Nephron progenitor cell (in vitro differentiated cells): ENCODE measurements at places on chromosomes 7 and 10.

DNA sequence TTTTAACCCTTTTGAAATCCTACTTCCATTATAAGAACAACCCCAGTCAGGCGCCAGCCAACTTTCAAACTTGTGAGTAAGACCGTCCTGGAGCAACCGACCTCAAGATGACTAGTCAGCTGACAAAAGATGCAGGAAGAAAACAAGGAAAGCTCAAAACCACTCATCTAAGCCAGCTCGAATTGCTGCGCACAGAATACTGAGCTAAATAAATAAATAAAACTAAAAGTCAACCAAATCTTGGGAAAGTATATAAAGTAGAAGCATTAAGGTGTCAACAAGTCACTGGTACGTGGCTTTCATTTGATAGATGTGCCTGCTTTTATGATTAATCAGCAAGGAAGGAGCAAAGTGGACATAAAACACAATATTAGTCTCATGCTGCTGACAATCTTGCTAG lies 1269.8 kb downstream of the XPNPEP1 start:
- DNase-seq, result no peak

DNA sequence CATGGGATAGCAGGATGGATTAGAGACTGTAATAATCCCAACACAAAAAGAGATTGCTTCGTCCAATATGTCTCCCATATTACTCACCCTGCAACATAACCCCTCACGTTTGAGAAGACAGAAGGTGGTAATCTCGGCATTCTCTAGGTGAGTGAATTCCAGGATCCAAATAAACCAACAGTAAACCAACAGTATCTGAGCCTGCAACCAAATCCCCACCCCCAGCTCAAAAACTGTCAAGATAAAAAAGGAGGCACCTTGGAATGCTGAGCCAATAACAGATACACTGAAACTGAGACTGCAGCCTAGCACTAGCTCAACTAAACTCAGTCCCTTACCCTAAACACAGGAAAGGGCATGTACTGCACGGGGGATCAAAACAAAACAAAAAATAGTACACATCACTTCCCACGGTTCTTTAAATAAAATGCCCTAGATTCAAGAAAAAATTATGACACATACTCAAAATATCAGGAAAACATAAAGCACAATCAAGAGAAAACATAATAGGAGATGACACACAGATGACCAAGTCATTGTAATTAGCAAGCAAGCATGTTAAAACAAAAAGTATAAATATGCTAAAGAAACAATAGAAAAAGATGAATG lies 28.0 kb downstream of the IPMK start:
- DNase-seq, result no peak

GRCh38 chr7:148664324-148664723 lies 34.4 kb upstream of the CUL1 start:
- DNase-seq, result no peak

GRCh38 chr10:44994752-44995530 lies 5.8 kb upstream of the ZNF22 start:
- no peak for DNase-seq

DNA sequence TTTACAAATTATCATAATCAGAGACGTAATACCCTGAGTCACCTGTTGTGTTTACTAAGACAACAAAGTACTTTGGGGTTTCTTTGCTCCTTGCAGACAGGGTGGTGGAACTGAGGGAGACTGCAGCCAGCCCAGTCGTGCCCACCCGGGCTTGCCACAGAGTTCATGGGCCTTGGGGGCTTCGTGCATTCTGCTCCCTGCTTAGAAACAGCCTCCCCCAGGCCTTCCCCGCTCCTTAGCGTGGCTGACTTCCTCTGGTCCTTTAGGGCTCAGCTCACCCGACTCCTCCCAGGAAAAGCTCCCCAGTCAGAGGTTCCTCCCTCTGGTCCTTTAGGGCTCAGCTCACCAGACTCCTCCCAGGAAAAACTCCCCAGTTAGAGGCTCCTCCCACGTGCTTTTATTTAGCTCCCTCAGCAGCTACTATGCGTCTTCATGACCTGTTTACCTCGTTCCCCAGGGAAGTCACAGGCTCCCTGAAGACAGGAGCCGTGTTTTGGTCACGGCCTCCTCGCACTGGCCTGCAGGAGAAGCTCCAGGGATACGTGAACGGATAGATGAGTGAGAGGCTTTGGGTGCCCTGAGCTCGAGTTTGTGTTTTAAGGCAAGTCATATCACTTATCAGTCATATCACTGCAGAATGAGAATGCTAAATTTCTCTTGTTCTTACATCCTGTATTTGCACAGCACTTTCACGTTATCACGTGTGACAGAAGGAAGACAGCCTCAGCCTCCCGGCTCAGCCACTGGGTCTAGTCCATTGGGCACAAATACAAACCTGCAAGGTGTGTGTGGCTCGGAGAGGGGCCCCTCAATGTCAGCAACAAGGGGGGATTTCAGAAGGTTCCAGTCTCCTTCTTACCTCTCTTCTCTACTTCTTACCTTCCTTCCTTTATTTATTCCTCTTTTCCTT lies 52.7 kb upstream of the VIPR2 start:
- no peak for DNase-seq

DNA sequence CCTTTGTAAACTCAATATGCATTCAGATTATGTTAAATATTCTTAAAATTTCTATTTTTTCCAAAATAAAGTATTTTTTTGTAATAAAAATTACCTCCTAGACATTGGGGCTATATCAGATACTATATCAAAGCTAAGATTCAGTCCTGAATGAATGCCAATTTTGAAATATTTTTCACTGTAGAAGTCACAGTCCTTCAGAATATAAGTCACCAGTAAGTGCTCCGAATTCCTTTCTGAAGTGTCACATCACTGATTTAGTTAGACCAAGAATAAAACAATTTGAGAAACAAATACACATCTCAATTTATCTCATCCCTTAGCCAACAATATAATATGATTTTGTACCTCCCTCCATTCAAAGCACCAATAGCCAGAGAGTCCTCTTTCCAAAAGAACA lies 33.9 kb upstream of the GSAP start:
- DNase-seq, result no peak

GRCh38 chr10:26780106-26780792 lies 80.5 kb downstream of the ABI1 start:
- no peak for DNase-seq

DNA sequence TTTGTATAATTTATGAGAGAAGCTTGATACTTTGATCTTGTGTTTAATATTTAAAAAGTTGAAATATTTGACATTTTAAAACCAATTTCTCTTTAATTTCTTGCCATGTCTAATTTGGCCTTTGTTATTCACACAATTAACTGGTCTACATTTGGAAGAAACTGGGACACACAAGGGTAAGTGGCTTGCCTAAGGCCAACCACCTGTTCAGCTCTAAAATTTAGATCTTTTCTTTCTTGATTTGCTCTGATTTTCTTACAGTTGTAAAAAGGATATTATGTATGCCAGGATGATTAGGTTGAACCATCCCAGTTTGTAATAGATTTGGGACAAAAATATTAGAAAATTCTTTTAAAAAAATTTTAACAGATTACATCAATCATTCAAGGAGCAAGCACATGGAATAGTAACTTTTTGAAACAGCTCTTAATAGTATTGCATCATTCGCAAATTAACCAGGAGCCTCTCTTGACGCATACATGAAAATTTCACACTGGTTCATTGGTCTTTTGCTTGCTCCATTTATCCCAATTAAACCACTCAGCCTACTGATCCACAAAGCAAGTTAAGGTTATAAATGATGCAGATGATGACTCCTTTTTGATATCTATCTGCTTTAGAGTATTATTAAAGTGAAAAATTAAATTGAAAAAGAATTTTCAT lies 222.4 kb upstream of the SLC26A5 start:
- DNase-seq, result no peak

- peak; percentile 15 for DNase-seq
These were observed 34.6 kb upstream of the HECW1 start for GRCh38 chr7:43077732-43078391.
